ENCODE measurements at places on chromosomes 5 and 9.

DNA sequence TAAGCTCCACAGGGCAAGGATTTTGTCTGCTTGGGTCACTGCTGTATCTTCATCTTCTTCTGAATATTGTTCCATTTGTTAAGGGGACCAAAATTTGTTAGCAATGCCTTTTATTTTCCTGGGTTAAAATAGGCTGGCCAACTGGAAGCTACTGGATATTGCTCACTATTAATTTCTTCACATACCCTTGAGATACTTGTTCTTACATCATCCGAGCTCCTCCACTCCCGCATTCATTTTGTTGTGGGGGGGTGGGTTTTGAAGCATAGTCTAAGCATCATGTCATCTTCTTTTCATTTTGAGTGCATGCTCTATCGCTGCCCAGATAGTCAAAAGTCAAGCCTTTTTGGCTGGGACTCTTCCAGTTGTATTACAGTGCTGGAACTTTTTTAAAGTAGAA, 42.5 kb upstream of the PIK3R1 start:
- DNase-seq = peak; percentile 57

DNA sequence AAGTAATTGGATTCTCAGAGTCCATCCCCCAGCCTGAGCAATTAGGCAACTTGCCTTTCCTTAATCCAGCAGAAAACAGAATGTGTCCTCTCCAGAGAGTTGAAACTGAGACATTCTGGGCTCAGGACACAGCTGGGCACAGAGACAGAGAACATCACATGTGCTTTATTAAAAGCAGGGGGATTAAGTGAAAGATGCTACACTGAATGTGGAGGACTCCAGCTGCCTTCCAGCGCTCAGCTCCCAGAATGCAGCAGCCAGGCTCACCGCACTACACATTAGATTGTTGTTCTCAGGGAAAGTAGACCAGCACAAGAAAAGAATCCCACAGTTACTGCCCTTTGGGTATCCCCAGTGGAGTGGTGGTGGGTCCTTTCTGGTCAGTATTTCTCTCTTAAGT, 141.6 kb upstream of the IL12B start:
- no peak for DNase-seq

- no peak for DNase-seq
These were observed 1668.0 kb upstream of the NUDT12 start for GRCh38 chr5:105230516-105231157.

GRCh38 chr9:88092797-88093331, 45.4 kb downstream of the SPATA31C2 start:
- DNase-seq = peak; percentile 63

GRCh38 chr5:159759791-159760290, 156.4 kb upstream of the ADRA1B start:
- DNase-seq = no peak

- DNase-seq = no peak
These were observed 274.2 kb upstream of the FAM174A start for GRCh38 chr5:100260968-100261367.

DNA sequence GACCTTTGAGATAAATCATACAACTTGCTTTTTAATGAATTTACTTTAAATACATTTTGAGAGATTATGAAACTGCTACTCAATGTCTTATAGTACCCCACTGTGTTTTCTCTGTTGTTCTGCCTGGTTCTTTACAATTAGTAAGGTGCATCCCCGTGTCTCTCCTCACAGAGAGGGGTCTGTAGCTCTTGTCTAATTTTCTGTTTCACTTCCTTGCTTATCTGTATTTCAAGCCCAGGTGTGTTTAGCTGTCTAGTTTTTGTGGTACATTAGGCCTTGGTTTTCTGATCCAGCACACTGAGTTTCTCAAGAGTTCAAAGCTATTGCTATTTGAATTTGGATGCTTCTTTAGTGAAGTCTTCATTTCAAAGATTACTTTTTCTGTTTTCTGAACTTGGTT, 105.1 kb downstream of the MAST4 start:
- no peak for DNase-seq

DNA sequence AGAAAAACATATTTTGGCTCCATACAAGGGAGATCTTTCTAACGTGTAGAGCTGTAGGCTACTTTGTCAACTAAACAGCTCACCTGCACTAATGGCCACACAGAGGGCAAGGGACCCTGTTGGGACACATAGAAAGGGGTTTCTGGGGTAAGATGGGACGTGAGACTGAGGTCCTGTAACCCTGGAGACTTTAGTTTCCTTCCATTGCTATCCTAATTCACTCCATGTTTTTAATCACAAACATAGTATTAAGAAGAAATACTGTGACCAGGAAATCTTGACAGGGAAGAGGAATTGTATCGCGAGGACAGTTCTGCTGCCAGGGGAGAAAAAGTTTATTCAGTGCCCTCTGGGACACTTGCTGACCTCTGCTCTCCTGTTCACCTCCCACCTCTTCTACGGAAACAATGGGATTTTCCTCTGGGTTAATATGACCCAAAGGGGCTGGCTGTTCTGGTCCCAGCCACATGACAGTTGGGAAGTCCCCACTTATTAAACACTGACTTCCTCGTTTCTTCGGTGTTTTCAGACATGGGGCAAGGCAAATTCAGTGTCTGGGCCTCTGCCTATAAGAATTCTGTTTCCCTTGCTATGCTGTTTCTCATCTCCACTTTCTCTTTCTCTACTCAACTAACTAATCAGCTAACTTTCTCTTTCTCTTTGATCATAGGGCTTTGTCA, 106.9 kb upstream of the SEMA6A start:
- no peak for DNase-seq

- DNase-seq = no peak
These were observed 1.5 kb upstream of the CFAP77 start for GRCh38 chr9:132408521-132408920.

GRCh38 chr9:123556464-123557435, 200.8 kb downstream of the CRB2 start:
- no peak for DNase-seq

- no peak for DNase-seq
These were observed 75.4 kb upstream of the GDNF start for GRCh38 chr5:37915097-37915736.

DNA sequence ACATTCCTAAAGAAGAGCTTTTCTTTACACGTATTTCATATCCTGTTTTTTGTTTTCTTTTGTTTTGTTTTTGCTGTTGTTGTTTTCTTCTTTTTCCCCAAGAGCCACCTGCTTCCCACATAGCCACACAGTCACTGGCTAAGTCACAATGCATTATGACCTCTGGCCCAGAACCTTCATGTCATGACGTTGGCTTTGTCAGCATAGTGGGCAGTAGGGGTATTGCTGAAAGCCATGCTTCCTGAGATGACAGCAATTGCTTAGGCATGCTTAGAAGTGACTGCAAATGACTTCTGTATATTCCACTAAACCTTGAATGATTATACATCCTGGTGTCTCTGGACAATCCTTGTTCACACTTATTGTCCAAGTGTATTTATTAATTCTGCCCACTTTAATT, 375.8 kb downstream of the TAF11L14 start:
- peak; percentile 20 for DNase-seq

DNA sequence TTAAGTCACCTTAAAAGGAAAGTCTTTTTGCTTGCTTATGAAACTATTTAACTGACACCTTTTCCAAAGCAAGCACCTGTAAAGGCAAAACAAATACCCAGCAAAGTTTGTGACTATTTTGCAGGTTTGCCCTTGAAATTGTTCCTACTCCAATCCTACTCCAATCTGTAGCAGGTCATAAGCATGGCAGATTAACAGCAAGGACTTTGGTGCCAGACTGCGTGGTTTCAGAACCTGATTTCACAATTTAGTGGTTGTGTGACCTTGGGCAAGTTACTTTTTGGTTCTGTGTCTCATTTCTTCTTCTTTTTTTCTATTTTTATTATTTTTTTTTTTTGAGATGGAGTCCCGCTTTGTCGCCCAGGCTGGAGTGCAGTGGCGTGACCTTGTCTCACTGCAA, 282.1 kb downstream of the RFX3 start:
- no peak for DNase-seq

GRCh38 chr5:14357851-14358250, 214.7 kb downstream of the TRIO start:
- DNase-seq = no peak

GRCh38 chr5:78908173-78909061, 76.7 kb downstream of the ARSB start:
- DNase-seq = no peak
